ENCODE measurements at places on chromosomes 5 and 9.

DNA sequence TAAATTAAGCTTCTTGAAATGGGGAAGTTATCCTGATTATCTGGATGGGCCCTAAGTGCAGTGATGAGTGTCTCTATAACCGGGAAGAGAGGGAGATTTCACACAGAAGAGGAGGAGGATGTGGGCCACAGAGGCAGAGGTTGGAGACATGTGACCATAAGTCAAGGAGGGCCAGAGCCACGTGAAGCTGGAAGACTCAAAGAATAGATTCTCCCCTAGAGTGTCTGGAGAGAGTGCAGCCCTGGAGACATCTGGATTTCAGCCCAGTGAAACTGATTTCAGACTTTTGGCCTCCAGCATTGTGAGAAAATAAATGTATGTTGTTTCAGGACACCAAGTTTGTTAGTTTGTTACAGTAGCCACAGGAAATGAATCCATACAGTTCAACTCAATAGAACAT, 442.9 kb downstream of the NTRK2 start:
- DNase-seq, result no peak

GRCh38 chr5:169893010-169893409, 87.3 kb downstream of the INSYN2B start:
- DNase-seq, result no peak

DNA sequence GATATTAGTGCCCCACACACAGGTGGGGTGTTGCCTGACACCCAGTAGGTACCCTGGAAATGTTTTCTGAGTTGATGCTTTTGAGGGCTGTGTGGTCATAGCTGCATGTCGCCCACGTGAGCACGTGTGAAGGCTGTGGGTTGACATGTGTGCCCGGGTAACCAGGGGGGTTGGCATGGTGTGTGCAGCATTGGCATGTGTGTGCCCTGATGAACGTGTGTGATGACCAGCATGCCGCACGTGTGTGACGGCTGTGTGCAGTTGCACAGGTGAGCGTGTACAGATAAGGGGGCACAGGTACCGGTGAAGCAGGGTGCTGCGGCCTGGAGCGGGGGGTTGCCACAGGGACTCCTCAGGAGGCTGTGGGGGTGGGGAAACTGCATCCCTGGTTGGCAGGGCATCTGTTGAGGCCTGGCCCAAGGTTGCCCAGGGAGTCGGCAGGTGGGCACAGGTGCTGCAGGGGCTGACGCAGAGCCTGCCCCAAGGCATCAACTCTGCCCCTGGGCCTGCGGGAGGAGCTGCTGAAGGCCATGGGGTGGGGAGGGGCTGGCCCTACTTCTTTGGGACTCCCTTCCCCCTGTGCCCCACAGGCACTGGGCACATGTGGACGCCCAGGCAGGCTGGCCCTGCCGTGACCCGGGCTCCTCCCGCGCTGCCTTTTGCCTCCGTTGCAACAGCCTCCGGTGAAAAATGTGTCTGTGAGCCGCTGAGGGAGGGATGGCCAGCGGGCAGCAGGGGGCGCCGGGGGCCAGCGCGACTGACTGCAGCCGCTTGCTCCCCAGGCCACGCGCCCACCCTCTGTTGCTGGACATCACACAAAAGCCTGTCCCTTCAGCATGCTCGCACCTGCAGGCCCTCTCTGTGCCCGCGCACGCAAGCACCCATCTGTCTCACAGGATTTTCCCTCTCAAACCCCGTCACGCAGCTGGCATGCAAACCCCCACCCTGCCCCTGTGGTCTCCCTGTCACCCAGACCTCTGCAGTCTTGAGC, 2.2 kb downstream of the UNC5A start:
- no peak for DNase-seq

- DNase-seq, result no peak
Measured at GRCh38 chr9:77747163-77747562, 99.0 kb upstream of the GNA14 start.

DNA sequence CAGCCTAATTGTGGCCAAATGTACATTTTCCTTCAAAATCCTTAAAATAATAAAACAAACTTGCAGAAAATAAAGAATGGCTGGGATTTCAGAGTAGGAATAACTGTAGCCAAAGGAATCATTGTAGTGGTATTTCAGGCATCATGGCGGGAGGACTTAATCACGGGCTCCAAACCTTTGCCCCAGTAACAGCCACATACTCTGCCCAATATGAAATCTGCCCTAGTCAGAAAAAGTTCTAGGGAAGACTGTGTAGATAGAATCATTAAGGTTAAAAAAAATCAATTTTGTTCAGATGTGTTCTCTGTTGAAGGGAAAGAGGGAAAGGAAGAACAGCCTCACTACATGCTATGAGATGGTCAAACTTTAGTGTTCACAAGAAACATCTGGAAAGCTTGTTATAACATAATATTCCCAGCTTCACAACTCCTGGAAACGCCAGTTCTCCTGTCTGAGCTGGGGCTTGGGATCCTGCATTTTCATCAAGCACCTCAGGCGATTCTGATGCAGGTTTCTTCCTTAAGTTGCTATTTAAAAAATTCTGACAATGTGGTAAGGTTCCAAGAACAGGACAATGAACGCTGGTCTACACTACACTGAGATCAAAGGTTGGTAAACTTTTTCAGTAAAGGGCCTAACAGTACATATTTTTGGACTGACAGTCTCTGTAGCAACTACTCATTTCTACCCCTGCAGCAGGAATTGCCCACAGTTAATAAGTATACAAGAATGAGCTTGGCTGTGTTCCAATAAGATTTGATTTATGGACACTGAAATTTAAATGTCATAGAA, 87.9 kb downstream of the CEMIP2 start:
- DNase-seq, result no peak

DNA sequence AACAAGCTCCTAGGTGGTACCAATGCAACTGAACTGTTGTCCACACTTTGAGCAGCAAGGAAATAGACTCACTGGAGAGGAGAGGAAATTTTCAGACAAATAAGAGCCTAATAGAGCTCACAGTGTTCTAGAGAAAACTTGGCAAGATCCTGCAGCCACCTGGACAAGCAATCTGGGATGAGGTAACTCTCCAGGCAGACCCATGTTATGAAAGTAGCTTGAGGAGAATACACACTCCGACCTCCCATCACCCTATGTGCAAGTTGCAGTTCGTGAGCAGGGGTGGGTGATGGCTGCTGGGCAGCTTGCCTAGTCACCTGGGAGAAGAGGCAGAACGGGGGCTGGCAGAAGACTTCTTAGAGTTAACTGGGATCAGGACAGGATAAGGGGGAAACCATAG, 102.2 kb downstream of the KLF4 start:
- DNase-seq, result no peak

DNA sequence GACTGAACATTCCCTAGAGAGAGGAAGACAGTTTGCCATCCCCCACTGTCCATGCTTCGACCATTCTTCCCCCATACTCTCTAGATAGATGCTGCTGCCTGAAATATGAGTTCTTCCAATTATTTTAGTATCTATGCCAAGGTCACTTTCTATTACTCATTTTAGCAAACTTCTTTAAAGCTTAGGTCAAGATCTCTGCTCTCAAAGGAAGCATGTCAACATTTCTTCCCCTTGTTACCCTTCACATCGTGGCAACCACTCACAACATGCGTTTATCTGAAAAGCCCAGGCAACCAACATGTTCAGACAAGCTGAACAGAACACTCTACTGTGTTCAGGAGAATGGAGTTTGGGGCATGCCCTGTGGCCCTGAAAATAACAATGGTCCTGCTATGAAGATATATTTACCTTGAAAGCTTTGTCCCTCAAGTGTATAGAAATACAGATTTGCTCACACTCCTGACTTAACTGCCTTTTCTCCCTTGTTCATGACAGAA, 138.4 kb upstream of the KIF2A start:
- no peak for DNase-seq

DNA sequence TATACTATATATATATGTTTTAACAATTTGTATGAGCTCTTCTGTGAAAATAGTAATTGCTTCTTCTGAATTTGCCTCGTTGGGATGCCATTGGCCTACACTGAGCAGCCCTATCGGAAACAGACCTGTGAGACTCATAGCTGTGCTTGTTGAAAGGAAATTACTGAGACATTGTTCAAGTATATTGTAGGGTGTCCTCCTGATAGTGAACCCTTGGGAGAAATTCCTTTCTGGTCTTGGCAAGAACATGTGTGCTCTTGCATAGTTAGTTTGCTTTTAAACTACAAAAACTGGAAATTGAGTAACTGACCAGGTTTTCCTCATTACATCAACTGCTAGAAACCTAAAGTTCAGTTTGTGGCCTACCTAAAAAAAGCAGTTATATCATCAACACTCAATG, 160.9 kb downstream of the LURAP1L start:
- DNase-seq, result no peak

DNA sequence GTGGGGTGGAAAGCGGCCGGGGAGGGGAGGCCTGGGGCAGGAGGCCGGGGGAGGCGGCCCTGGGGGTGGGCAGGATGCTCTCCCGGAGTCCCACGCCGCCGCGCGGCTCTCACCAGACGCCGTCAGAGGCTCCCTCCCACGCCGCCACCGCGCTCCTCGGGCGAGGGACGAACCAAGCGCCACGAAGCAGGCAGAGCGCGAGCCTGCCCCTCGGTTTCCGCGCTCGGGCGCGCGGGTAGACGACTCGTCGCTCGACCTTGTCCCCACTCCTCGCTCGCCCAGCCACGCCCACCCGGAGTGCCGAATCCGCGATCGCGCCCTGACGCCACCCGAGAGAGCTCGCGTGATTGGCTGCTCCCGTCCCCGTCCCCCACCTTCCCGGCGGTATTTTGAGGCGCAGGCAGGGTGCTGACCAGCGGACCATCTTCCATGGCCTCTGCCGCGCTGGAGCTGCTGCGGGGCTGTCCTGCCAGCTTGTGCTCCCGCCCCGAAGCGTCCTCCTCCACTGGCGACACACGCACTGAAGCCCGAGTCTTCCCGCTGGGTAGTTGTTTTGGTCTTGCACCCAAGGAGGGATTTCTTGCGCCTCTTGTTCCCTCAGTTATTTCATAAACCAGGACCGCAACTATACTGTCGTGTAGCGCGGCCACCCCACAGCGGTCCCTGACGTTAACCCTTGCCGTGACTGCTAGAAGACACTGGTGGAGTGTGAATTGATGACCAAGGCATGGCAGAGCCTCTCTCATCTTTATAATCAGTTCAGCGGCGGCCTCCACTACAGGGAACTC, at the start of gene GNE:
GNE (minus strand) TSS at position 241 of the 788 bp plus-strand sequence. CDS start 9,093 bp downstream, outside the sequence.
- DNase-seq, result peak; percentile 91

- no peak for DNase-seq
Measured at GRCh38 chr9:81372628-81373191, 316.6 kb downstream of the TLE1 start.

DNA sequence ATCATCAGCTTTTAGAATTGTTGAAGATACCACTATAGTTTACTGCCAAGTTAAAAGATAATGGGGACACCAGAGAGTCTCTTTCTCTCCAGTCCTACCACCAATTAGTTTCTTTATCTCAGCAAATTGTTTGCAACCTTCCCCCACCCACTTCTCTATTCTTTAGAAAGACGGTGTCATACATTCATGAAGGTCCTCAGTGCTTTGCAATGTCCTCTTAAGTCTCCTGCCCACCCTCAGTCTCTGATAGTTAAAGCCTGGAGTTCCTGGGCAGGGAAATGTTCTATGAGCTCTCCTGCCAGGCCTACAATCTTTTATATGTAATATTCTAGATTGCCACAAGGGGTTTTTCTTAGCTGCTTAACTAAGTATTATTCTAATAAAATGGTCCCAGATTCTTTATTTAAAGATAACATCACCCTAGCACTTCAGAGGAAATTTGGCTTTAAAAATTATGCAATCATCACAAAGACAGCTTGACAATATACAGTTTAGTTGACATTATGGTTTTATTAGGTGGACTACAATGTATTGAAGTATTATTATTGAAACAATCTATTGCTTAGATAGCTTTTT, 509.2 kb downstream of the CSNK1G3 start:
- DNase-seq, result no peak

- DNase-seq, result peak; percentile 11
Measured at GRCh38 chr5:34043099-34043876, at the start of gene C1QTNF3. C1QTNF3 (minus strand) TSS chr5:34043213; CDS start chr5:34043125, 88 bp downstream.

GRCh38 chr9:68629042-68629441, 76.0 kb upstream of the PIP5K1B start:
- no peak for DNase-seq

DNA sequence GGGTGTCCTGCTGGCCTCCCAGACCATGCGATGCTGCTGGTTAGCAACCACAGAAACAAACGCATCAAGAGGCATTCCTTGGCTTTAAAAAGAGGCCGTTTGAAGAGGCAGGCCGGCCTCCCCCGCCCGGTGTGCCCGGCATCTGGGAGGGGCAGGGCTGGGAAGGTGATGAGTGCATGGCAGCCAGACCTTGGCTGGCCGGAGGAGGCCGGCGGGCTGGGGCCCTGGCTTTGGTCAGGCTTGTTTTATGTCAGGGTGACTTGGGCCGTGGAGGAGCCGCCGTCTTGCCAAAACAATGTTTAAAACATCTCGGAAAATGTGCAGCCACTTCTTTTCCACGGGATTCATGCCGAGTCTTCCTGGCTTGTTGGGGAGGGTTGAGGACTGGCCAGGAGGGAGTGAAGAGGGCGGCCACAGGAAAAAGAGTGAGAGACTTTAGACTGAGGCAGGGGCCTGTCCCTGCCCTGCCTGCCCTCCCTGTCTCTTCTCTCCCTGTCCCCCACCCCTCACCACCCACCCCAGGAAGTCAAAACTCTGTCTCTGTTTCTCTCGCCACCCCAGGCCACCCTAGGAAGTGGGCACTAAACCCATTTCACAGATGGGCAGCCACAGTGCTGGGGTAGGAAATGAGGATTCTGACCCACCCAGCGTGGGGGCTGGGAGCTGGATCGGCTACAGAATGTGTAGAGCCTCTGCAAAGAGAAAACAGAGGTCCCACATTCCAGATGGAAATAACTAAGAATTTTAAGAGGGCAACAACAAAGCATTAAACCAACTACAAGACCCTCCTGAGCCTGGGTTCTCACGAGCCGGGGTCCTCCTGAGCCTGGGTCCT, 143.0 kb downstream of the RXRA start:
- no peak for DNase-seq

DNA sequence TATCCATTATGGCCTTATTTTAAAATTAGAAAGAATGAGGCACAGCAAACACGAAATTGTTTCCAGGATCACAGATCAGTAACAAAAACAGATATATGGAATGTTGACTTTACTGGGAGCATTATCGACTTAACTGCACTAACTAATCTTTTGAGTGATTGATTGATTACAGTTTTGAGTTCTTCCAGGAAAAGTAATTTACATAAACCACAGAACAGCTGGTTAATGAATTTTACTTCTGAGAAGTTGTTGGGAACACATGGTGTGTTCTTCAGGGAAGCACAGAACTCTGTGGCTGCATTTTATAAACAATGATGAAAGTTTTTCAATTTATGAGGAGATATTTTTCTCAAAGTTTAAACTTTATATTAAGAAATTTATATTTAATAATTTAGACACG, 802.4 kb upstream of the ACO1 start:
- DNase-seq, result no peak

GRCh38 chr5:165086465-165086864, 1581.0 kb downstream of the MAT2B start:
- DNase-seq, result no peak

All from NCI-H1694 (cell line).